Stimulated activated CD4-positive, alpha-beta T cell treated with anti-CD3 and anti-CD28 coated beads, Interleukin-2, amount 100 ng/mL, for 24 hours (primary cell): ENCODE measurements at places on chromosomes 1 and 21.
A peak's percentile ranks its signal among the peaks of the same experiment; 100 is the strongest.

DNA sequence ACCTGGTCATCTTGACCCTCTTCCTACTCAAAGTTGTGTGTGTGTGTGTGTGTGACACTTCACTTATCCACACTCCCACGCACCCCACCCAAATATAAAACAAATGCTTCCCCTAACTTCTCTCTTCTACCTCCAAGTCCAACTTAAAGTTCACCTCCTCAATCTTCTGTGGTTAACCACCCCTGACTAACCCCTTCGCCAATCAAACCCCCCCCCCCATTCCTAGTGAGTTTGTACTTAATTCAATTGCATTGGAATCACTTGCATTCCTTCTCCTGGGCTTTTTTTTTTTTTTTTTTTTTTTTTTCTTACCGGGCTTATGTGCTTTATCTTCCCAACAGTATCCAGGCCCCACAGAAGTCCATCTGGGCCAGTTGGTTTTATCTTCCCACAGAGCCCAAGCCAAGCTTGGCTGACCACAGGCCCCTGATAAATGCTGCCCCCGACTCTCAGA lies 78.4 kb downstream of the CD58 start:
- DNase-seq = no peak

- no peak for DNase-seq
Observed at GRCh38 chr1:67830928-67831830, 2.1 kb downstream of the GNG12 start.

- no peak for DNase-seq
Observed at GRCh38 chr1:54153535-54154439, 987 bp upstream of the CDCP2 start.

DNA sequence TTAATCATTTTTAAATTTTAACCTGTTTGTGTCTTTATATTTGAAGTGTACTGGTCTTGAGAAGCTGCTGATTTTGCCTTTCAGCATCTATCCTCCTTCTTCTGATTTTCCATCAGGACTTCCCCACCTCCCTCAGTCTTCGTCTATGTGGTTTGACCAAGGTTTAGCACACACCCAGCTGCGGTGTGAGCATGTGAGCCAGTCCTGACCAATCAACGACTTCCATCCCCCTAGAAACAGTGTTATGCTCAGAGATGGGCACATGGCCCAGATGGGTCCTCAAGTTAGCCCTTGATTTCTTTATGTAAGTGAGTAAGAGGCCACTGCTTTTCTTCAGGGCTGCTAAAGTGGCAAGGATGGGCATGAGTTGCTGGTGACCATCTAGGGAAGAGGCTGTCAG lies 190.8 kb downstream of the MATN1 start:
- no peak for DNase-seq

DNA sequence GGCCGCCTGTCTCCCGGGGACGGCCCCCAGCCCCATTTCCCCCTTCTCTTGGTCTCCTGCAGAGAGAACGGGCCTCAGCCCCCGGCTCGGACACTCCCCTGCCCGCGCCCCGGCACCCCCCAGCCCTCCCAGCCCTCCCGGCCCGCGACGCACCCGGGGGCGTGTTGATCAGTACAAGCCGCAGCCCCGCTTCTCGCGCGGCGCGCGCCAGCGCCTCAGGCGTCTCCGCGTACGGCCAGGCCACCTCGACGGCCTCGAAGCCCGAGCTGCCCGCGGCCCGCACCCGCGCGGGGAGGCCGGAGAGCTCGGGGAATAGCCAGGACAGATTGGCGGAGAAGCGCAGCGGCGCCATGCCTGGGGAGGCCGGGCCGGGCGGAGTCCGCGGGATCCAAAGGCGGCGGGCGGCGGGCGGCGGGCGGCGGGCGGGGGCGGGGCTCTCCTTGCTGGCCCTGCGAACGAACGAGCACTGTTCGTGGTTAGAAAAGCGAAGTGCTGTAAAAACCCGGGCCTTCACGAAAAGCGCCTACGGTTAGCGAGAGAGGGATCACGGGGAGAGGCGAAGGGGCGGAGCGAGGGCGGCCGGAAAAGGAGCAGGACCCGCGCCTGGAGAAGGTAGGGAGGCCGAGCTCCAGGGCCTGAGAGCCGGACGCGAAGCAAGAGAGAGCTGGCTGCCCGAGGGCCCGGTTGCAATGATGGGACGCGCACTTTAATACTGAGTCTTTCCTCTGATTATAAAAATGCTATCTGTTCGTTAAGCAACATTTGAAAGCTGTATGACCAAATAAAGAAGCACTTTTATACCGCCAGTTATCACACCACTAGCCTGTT lies at the start of gene HYI:
Gene HYI (minus strand): TSS at position 490 of the 828 bp plus-strand sequence. CDS start 138 bp downstream, at position 352.
- DNase-seq = peak; percentile 77

GRCh38 chr1:162725301-162725837 lies 65.1 kb upstream of the HSD17B7 start:
- DNase-seq = no peak

DNA sequence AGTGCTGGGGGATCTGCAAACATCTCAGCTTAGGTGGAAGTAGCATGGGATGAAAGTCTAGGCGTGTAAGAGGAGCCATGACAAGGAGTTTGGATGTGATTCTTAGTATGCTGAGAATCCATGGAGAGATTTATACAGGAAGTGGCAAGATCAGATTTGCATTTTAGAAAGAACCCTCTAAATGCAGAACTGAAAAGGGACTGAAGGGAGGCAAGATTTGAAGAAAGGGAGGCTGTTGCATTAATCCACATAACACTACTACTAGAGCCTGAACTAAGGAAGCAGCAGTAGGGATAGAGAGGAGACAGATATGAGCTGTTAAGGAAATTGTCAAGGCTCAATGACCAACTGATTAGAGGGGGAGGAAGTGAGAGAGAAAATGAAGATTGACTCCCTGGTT lies 9.8 kb downstream of the C1orf74 start:
- DNase-seq = no peak

DNA sequence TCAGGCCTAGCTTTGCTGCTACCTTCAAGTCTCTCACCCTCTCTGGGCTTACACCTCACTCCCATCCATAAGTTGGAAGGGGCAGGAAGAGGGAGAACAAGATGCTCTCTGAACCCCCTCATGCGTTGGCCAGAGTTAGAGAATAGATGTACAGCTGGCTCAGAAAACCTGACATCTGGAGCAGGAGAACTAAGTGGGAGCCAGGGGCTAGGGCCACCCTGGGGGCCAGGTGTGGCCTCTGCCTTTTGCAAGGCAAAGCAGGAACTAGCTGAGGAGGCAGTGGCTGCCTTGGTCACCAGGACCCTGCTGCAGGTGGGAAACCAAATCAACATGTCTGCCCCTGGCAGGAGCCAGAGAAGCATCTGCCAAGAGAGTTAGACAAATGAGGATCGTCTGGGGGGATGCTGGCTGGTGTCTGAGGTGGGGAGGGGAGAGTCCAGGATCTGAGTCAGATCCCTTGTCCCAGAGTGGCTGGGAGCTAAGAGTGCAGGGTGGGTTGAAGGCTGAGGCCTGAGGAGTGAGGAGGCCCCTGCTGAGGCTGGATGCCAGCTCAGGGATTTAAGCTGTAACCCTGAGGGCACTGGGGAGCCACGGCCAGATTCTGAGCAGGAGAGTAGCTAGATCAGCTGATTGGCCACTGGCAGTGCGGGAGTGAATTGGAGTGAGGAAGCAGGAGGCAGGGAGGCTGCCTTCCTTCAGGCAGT lies 115.0 kb downstream of the EPHB2 start:
- no peak for DNase-seq

DNA sequence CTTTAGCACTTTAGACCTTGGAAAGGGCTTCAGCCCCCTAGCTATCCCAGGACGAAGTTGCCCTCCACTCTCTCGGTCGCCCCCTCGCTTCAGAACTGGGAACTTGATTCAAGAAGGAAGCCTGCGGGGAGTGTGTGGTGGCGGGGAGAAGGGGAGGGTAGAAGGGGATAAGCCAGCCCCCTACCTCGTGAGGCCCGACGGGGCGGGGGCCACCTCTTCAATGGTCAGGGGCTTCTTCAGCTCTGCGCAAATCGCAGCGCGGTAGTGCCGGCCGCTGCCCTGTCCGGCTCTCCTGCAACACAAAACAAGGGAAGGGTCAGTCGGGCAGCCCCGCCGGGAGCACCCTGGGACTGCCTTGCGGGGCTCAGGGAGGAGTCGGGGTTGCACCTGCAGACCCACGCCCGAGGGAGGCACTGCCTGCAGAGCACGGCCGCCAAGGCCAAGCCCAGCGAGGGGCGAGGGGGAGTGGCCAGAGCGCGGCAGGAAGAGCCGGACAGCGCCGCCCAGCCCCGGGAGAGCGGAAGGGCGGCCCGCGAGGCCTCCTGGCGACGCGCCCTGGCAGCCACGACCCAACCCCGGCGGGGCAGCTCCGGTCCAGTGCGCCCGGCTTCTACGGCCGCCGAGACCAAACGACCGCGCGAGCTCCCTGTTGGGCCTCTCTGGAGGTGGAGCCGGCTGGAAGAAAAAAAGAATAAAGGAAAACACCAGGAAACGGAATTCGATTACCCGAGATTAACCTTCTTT lies 56.2 kb upstream of the RASAL2 start:
- no peak for DNase-seq

GRCh38 chr1:186139701-186140100 lies 235.4 kb downstream of the TPR start:
- no peak for DNase-seq

DNA sequence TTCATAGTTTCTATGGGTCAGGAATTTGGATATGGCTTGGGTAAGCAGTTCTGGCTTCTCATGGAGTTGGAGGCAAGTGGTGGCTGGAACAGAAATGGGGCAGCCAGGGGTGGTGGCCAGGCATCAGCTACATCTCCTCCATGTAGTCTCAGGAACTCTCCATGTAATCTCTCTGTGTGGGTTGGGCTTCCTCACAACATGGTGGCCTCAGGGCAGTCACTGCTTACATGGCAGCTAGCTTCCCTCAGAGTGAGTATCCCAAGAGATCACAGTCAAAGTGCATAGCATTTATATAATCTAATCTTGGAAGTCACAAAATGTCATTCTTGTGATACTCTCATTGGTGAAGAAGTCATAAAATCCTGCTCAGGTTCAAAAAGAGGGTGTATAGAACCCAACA lies 25.7 kb downstream of the MR1 start:
- DNase-seq = no peak

DNA sequence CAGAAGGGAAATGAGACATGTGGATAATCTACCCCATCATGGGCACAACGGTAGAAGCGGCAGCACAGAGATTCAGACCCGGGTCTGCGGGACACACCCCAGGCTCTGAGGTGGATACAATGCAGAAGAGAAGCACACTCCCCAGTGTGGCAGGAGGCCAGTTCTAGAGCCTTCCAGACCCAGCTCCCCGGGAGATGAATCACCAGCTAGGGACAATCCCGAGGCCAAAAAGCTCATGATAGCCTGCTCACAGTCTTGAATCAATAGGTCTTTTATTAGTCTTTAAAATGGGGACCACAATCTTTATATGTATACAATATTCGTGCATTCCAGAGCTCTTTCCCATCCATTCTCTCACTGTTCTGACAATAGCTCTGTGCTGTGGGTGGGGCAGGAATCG lies 57.3 kb upstream of the DIRAS3 start:
- DNase-seq = no peak

GRCh38 chr1:53286955-53287354 lies 40.9 kb downstream of the LRP8 start:
- DNase-seq = no peak

- DNase-seq = no peak
Observed at GRCh38 chr1:214506972-214507431, 44.4 kb downstream of the PTPN14 start.

DNA sequence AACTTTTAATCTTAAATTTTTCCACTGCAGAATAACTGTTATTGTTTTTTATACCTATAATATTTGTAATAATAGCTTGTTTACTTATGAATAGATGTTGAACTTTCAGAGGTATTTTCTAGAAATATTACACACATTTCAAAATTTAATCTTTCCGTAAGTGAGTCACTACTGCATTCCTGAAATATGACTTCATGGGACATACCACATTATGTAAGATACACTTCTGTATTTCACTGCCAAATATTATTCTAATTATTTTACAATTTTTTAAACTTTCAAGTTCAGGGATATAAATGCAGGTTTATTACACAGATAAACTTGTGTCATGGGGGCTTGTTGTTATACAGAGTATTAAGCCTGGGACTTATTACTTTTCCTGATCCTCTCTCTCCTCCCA lies 2220.5 kb downstream of the NCAM2 start:
- no peak for DNase-seq

DNA sequence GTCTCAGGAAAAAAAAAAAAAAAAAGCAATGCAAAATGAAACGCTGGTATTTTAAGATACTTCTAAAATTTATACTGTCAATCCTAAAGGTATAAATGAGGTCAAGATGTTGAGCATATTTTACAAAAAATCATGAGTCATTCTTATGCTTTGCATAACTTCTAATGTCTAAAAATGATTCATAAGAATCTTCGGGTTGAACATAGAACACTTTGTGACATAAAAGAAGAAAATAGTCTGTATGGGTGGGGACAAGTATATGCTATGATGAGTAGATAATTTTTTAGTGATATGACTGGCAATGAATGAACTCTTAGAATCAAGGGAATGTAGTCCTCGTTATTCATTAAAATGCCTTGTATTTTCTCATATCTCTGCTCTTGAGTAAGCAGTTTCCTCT lies 416.9 kb upstream of the USP24 start:
- no peak for DNase-seq

GRCh38 chr1:44485229-44485933 lies 80.3 kb downstream of the RNF220 start:
- no peak for DNase-seq

GRCh38 chr1:184622136-184622823 lies 132.4 kb downstream of the EDEM3 start:
- DNase-seq = no peak

GRCh38 chr1:214584805-214585766 lies 17.9 kb upstream of the CENPF start:
- no peak for DNase-seq

DNA sequence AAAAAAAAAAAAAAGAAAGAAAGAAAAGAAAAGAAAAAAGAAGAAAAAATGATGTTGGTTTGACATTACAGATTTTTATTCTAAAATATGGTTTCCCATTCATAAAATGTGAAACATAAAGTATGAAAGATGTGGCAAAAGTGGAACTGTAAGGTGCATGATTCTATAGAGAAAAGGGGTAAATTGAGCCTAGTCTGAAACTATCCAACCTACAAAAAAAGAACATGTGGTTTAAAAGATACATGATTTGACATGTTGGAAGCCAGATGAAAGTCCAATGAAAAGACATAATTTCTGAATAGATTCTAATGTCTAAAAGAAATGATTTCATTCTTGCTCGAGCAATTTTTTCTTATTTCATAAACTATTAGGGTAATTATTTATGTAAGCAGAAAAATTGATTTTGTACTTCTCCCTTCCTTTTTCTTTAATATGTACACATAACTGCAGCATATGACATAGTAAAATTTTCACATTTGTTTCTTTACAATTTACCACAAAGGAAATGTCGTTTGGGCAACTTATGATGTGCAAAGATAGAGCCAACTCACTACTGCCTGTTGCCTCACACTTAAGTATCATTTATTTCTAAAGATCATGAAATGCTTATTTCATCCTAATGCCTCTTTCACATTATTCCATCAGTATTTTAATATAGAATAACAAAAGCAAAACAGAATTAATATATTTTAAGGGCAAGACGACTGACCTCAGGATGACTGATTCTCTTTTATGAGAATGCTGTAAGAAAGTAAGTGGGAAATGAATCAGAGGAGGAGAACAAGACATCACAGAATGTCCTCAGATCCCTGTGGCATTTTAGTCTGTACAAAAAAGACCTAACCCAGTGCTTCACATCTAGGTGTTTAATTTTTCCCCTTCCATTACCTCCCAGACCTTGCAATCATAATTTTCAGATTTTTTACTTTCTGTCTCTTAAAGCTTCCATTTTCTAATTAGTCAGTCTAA lies 165.8 kb upstream of the HMCN1 start:
- DNase-seq = no peak

- no peak for DNase-seq
Observed at GRCh38 chr21:41805038-41805437, 38.2 kb upstream of the RIPK4 start.
